ENCODE measurements at places on chromosomes 2 and 18. TPM values are rescaled to one million over a fixed set of nuclear protein-coding genes. Genes with fewer than 3 reads are reported as not detected.

Gene COL4A4
- total RNA-seq, result under 0.01 TPM

Gene PTH2R
- not detected for total RNA-seq

Gene PIEZO2
- total RNA-seq, result 256 TPM

Gene CD8B
- not detected for total RNA-seq

Gene TMBIM1
- total RNA-seq, result 109 TPM

GRCh38 chr2:47888581-47889280 lies 17.6 kb downstream of the FBXO11 start:
- DNase-seq, result no peak

GRCh38 chr18:80192653-80193385 lies 54.5 kb downstream of the PARD6G start:
- no peak for DNase-seq

GRCh38 chr2:171958475-171958874 lies 36.2 kb downstream of the HAT1 start:
- DNase-seq, result no peak

- no peak for DNase-seq
These were observed 10.3 kb upstream of the ARHGEF4 start for GRCh38 chr2:130826419-130826818.

DNA sequence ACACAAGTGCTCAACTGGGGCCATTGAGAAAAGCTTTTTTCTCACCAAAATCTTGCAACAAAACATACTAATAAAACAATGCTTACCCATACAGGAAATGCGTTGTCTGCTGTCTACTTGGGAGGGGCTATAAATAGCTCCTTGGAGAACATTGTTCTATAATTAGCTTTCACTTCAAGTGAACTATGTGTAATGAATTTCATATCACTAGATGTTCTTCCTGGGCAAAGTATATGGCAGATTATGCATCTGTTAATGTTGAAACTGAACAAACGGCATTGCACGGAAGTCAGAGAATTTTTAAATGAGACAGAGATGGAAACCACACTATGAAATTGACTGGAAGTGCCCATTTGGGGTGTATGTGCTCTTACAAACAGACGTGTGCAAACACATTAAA lies 6.4 kb upstream of the NPAS2 start:
- DNase-seq, result no peak

- DNase-seq, result no peak
These were observed 110.4 kb downstream of the CYP26B1 start for GRCh38 chr2:72037261-72037666.

DNA sequence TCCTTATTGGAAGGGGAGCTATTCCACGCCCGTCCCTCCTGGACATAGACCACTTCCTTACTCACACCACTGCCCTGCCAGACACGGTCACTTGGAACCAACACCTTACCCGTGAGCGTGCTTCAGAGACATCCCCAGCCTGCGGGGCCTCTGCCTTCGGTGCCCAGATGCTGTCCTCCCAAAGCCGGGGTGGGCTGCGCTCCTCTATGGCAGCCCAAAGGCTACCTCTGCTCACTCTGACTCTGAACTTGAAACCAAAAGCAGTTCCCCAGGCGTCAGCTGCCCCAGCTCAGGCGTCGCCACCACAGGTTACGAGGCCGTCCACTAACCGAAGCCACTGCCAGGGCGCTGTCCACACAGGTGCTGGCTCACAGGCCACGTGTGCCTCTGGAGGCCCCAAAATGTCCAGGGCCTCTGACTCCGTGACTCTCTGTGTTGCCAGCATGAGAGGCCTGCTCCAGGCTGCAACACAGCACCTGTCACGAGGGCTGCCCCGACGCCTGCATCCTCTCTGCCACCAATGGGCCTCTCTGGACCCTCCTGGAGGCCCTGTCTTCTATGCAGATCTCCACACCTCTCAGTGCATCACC lies 23.8 kb downstream of the HDAC4 start:
- no peak for DNase-seq

DNA sequence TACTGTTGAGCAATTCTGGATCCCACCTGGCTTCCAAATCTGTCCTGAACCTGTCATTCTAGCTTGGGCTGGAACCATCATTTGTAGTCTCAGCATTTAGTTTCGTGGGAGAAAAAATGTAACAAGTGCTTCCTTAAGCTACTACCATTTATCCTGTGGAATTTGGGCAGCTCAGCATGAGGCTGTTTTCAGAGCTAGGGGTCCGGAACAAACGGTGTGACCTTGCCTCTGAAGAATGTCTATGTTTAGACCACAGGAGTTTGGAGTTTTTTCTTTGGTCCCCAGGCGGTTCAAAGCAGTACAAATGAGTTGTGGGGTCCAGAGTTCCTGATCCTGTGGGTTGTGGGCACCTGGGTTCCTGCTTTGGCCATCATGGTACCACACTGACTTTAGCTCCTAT lies 59.1 kb upstream of the TMEM178A start:
- no peak for DNase-seq

DNA sequence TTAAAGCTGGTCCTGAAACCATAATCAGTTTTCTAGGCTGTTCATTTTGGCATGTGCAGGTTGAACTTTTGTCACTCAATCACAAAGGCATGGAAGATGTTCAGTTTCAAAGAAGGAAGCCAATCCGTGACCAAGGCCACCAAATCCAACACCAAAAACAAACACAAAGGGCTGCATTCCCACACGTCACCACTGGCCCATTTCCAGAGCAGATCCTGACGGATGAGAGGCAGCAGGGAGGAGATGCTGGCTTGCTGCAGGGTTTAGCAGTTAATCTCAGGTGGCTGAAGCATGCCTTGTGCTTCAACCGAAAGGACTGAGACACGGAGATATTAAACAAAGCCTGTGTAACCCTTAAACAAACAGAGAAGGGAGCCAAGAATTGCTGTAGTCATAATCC lies 191.9 kb upstream of the CTAGE1 start:
- DNase-seq, result peak; percentile 62

DNA sequence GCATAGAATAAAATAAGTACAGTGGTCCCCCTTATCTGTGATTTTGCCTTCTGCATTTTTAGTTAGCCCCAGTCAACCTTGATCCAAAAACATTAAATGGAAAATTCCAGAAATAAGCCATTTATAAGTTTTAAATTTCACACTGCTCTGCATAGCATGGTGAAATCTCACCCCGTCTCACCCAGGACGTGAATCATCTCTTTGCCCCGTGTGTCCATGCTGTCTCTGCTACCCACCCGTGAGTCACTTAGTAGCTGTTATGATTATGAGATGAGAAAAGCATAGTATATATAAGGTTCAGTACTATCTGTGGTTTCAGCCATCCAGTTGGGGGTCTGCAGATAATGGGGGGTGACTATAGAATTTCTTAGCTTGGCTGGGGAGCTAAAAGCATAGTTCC lies 67.3 kb downstream of the RHBDD1 start:
- DNase-seq, result peak; percentile 61

DNA sequence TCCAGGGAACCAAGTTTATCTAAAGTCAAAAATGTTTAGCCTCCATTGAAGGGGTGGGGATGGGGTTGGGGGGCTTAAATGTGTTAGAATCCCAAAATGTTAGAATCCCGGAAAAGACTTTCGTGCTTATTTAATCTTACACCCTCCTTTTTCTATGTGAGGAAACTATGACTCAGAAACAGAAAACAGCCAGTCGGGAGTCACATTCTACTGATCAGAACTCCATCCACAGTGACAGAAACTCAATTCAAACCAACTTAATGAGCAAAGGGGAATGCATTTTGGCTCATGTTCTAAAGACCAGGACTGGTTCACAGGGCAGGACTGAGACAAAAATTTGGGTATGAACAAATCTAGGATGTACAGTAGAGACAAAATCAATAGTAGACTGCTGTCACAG lies 31.9 kb upstream of the AFTPH start:
- peak; percentile 75 for DNase-seq
